Left lobe of liver (tissue), 2 donors: ENCODE measurements at places on chromosomes 7 and 10. TPM values are rescaled to one million over a fixed set of nuclear protein-coding genes. Genes with fewer than 3 reads are reported as not detected.

- DNase-seq: no peak
Measured at GRCh38 chr7:88455696-88456095, 149.0 kb upstream of the STEAP4 start.

GRCh38 chr10:43383204-43383971 lies 12.0 kb downstream of the FXYD4 start:
- no peak for DNase-seq

DNA sequence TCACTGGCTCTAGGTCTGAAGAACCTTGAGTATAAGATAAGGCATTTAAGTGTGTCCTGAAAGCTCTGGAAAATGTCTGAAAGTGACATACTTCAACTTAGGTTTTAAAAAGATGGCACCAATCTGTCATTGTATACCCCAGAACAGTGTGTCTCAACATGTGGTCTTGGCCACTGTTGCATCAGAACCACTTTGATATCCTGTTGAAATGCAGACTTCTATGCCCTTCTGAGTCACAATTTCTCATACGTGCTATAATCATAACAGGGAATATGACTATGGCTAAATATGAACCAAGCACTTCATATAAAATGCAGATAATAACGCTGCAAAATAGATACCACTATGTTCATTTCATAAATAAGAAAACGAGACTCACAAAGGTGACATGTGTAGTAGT lies 38.0 kb upstream of the GPAM start:
- no peak for DNase-seq

- DNase-seq: no peak
Measured at GRCh38 chr10:77901743-77902142, 24.8 kb downstream of the DLG5 start.

GRCh38 chr7:108145401-108145800 lies 15.2 kb upstream of the LAMB4 start:
- no peak for DNase-seq

- DNase-seq: peak; percentile 70
Measured at GRCh38 chr10:101839416-101840063, 4.1 kb downstream of the KCNIP2 start.

DNA sequence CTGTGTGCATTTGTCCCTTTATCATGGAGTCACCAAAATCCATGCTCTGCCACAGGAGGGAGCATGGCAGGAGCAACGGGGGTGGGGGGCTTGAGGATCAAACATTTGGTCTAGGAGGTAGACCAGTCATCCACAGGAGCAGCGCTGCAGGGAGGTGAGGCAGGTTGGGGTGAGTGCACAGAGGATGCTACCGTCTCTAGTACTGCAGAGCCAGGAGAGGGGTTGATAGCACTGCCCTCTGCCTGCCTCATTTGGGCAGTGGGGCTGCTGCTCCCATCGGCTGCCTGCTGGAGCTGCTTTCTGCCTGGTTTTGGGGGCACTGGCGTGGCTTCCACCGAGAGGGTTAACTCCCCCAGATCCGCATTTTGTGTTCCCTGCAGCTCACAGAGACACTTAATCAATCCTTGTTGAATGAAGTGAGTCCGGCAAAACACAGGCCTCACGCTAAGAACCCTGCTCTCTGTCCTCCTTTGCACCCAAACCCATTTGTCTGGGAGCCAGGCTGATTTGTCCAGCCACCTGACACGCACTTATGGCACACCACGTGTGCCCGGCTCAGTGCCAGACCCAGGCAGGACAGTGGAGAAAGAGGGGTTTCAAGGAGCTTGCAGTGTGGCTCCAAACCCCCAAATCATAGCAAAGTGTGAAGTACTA lies 527.1 kb upstream of the FOXK1 start:
- DNase-seq: no peak

MAT1A gene
- total RNA-seq: 928 TPM

CASTOR2 gene
- 2.4 TPM for total RNA-seq

MYO1G gene
- total RNA-seq: 1.0 TPM

CYP3A7 gene
- 17.5 TPM for total RNA-seq

ADGRA1 gene
- 0.83 TPM for total RNA-seq
